Chondrocyte (in vitro differentiated cells): ENCODE measurements at places on chromosomes 2 and 18. TPM values are rescaled to one million over a fixed set of nuclear protein-coding genes. Genes with fewer than 3 reads are reported as not detected.

DNA sequence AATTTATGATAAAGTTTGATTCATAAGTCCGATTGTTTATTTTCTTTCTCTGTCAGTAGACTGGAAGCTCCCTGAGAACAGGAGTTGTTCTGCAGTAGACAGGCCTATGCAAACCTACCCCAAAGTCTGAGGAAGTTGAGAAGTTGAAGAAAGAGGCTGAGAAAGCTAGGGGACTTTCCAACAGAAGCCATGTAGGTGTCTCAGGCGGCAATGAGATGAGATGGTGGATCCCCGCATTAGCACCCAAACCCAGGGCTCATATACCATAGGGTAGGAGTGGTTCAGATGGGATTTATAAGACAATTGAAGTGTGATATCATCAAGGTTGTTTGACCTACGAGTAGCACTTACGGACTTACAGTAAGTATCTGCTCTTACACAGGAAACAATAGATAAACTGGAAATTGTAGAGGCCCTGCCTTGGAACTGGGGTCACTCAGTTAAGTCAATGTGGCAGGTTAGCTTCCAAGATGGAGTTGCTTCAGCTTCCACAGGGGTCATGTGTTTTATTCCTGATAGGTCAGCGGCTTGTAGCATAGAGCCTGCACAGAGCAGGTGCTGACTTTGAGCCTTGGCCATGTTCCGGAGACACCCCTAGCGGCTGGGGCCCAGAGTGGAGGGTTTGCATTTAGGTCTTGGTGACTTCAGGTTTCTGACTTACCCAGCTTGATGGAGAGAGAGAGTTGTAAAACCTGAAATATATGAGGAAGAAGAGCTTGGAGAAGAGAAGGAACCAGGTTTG lies 2.3 kb upstream of the PSD4 start:
- DNase-seq: no peak
- H3K36me3 ChIP-seq: no peaks in the 10 kb centered on the region
- no peaks in the 10 kb centered on the region for H3K27me3 ChIP-seq
- H3K4me3 ChIP-seq: no peak overlapping the region

DNA sequence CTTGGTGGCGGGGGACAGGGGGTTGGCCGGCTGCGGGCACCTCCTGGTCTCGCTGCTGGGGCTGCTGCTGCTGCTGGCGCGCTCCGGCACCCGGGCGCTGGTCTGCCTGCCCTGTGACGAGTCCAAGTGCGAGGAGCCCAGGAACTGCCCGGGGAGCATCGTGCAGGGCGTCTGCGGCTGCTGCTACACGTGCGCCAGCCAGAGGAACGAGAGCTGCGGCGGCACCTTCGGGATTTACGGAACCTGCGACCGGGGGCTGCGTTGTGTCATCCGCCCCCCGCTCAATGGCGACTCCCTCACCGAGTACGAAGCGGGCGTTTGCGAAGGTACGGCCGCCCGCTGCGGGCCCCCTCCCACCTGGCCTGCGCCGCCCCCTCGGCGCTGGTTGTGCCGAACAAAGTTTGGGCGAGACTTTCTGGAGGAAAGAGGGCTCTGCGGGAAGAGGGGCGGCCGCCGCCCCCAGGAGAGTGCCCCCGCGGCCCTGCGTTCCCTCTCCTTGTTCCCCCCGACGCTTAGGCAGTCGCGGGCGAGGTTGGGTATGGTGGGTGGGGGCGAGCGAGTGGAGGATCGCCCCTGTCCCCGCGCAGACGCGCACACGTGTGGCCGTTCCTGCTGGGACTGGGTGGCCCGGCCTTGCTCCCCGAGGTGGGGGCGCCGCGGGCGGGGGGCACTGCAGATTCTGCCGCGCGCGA lies 866 bp downstream of the CRIM1 start:
- H3K4me3 ChIP-seq: peak overlapping the region; percentile 98
- DNase-seq: peak; percentile 95
- H3K4me1 ChIP-seq: peaks cover 59% of the 10 kb centered on the region
- no peaks in the 10 kb centered on the region for H3K27me3 ChIP-seq

DNA sequence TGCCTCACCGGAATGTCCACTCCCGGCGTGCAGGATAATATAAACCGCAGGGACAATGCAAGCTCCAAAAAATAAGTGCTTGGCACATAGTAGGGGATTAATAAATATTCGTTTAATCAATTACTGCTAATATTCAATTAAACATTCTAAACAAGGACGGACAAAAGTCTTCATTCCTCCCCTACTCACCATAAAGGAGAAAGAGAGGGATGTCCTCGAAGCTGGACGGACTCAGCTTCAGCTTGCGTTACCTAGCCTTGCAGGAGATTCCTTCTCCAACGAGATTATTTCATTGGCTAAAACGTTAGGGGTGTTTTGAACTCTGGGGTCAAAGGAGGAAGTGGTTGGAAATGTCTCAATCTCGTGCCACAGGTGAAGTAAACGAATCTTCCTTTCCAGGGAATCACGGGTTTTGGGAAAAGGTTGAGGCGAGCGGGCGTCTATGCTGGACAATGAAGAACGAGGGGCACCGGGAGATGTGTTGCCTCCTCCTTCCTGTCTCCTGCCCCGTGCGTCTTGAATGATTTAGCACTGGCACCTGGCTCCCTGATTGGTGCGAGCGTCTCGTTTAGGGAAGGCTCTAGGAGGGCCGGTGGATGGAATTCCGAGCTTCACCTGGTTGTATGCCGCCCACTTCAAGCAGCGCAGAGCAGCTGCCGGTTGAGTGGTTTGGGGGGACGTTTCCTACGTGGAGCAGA lies 2.0 kb upstream of the GAD1 start:
- H3K27me3 ChIP-seq: peaks cover 77% of the 10 kb centered on the region
- H3K36me3 ChIP-seq: peaks cover 2% of the 10 kb centered on the region
- no peak overlapping the region for H3K27ac ChIP-seq
- peaks cover 33% of the 10 kb centered on the region for H3K4me1 ChIP-seq
- no peak for DNase-seq

DNA sequence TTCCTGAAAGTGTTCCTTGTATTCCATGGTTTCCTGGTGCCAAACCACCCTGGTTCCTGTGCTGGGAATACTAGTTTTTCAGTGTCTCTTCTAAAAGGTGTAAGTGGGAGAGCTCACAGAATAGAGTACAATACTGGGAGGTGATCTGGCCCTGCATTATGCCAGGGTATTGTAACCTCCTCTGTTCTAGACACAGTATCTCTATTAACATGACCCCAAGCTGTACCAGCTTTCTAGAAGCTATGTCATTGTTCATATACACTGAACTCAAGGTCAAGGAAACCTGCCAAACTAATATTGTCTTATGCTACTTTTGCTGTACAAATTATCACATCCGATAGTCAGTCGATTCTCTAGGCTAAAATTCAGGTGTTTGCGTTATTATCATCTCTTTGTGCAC lies 32.7 kb downstream of the SETBP1 start:
- H3K4me1 ChIP-seq: peaks cover 29% of the 10 kb centered on the region
- no peaks in the 10 kb centered on the region for H3K27me3 ChIP-seq
- no peak overlapping the region for H3K27ac ChIP-seq
- H3K36me3 ChIP-seq: peaks cover 5% of the 10 kb centered on the region
- no peak overlapping the region for H3K4me3 ChIP-seq
- no peak for DNase-seq

DNA sequence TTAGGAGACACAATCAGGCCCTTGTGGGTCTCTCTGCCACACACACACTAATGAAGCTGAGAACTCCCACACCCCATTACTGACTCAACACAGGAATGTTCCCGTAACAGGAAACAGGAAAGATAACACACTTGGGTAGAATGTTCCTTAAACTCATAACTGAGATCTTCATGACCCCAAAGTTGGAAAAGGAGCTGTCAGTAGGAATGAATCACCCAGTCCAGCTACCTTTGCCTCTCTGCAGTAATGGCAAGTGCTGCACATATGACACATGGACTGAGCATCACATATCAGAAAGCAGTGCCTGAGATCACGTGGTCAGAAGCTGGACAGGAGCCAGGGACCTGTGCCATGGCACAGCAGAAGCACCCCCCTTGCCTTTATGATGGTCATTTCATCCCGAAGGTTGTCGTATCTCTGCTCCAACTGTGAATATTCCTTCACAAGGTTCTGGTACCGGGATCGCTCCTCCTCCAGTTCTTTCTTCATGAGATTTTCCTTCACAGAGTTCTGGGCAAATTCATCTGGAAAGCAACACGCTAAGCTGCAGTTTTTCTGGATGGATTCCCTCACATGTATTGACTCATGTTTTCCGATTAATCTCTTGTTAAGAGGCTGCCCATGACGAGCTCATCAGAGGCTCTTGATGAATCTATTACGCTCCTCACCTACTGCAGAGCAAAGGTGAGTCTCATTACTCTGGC lies 65.4 kb upstream of the ACAA2 start:
- peaks cover 24% of the 10 kb centered on the region for H3K27me3 ChIP-seq
- no peak overlapping the region for H3K4me3 ChIP-seq

Gene PLB1
- 4.4 to 8.2 TPM (median 5.8 TPM) in 3 replicates for total RNA-seq

DNA sequence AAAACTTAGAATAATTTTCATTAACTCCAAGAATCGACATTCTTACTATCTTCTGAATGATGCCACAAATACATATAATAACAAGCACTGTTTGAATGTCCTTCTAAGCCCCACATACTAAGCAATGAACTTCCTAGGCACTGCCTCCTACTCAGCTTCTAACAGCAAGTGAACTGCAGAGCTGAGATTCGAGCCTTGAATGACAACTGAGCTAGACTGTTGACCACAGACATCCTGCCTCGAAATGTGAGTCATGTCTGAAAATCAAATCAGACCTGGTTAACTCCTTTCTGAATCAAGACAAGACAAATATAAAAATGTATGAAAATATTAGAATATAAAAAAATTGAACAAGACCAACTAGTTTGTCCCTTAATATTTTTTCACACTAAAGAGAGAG lies 108.1 kb downstream of the MYT1L start:
- H3K4me3 ChIP-seq: no peak overlapping the region
- H3K36me3 ChIP-seq: peaks cover 1% of the 10 kb centered on the region
- DNase-seq: no peak
- H3K27ac ChIP-seq: peak overlapping the region; percentile 46

DNA sequence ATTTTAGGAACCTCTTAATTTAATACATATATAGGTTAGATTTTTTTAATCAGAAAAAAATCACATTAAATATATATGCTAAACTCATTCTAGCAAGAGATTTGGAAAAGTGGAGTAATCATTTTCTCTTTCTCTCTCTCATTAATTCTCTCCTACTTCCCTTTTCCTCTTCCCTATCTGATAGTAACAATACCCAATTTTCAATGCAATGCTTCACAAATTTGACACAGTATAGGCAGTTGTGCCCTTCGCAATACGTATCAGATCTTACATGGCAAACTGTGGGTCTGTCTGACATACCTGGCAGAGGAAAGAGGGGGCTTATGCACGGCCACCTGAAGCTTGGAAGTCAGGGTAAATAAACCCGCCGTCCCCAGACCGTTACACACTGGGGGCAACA lies 444.3 kb downstream of the NBAS start:
- H3K27ac ChIP-seq: no peak overlapping the region
- no peaks in the 10 kb centered on the region for H3K27me3 ChIP-seq
- H3K4me3 ChIP-seq: no peak overlapping the region
- H3K36me3 ChIP-seq: peaks cover 12% of the 10 kb centered on the region
- DNase-seq: no peak
